Naive B cell (primary cell): ENCODE measurements at places on chromosomes 6 and 20. TPM values are rescaled to one million over a fixed set of nuclear protein-coding genes. Genes with fewer than 3 reads are reported as not detected.

GRCh38 chr20:555976-556385, 12.4 kb upstream of the CSNK2A1 start:
- no peak for DNase-seq

Gene NMBR
- not detected for polyA plus RNA-seq

DNA sequence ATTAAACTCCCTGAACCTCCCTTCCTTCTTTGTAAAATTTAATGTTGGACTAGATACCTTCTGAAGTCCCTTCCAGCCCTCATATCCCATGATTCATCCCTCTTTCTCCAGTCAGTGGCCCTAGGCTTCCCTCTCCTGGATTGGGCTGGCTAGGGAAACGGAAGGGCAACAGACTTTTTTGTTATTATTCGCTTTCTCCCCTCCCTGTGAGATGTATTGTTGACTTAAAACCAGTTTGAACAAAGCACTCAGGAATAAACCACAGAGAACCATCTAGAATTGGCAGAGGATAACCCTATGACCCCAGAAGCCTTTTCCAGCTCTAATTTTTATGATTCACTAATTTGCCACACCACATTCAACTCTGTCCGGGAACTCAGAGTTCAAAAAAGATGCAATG, 239.7 kb upstream of the SUPT3H start:
- no peak for DNase-seq

Gene THBS2
- not detected for polyA plus RNA-seq

Gene VARS1
- polyA plus RNA-seq, result 70.6 TPM

DNA sequence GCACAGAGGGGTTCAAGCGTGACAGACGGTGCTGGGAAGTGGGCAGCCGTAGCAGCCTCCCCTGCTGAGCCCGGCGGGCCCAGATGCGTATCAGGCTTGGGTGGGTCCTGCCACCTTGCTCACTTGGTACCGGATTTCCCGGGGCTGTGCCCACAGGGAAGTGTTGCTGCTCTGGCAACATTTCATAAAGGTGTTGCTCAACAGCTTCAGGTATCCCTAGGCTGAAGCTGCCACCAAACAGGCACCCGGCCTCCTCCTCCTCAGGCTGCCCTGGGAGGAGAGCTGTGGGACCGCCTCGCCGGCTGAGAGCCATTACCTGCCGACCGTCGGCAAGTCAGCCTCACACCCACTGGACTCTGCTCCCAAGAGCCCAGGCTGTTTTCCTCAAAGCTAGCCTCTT, 11.5 kb downstream of the PSMG4 start:
- DNase-seq, result no peak

DNA sequence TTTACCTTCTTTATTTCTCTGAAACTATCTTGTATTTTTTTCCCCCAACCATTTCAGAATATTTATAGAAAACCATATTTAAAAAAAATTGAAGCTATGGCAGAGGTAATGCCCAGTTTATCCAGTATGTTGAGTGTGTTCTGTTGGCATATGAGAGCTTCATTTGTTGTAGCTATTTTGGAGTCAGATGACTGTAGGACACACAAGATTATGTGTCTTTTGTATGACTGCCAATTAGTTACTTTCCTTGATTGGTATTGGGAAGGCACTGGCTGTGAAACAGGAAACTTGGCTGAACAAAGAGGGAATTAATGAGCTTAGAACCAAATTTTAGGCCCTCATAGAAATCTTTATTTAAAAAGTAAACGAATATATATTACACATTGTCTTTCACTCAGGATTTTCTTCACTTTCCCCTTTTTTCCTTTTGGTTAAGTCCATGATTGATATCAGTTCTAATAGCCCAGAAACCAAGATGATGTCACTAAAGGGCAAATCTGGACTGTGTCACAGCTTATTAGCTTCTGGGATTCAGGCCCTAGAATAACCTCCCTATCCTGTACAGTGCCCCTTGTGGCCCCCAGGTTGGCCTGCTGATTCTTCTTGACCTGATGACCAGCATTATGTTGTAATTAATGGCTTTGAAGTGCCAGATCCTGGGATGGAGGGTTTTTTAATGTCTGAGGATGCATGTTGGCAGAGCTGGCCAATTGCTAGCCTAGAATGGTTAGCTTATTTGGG, 10.1 kb downstream of the CDC5L start:
- no peak for DNase-seq

- DNase-seq, result peak; percentile 18
These were observed 898 bp downstream of the XRN2 start for GRCh38 chr20:21303872-21304586.

GRCh38 chr6:148898376-148899014, 151.7 kb downstream of the UST start:
- no peak for DNase-seq

DNA sequence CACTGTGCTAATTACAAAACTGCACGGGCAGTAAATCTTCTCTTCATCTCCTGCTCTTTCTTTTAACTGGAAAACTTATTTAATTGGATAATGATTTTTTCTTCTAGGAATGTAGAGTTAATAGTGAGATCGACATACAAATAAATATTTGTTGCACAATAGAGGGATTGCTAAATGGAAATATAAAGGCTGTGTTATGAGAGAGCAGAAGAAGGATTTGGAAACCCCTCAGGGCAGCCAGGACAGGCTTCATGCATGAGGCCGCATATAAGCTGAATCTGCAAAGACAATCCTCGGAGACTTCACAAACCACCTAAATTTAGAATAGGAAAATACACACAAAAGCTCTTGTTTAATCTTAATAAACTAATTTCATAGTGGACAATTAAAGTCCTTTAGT, 2.9 kb upstream of the TAAR1 start:
- DNase-seq, result no peak

GRCh38 chr6:150683320-150683719, 83.6 kb downstream of the PLEKHG1 start:
- DNase-seq, result peak; percentile 61

GRCh38 chr6:1606780-1607515, 2.8 kb upstream of the FOXC1 start:
- no peak for DNase-seq

GRCh38 chr6:20866935-20867703, 332.9 kb downstream of the CDKAL1 start:
- no peak for DNase-seq

Gene B4GALT5
- 0.74 TPM for polyA plus RNA-seq

Gene AGER
- 0.74 TPM for polyA plus RNA-seq

GRCh38 chr6:57172136-57173055, at the start of gene BAG2:
Gene BAG2, plus strand, starts transcription at chr6:57172326. Its CDS starts 372 bp downstream, at chr6:57172698.
- peak; percentile 90 for DNase-seq

Gene PLN
- 0.23 TPM for polyA plus RNA-seq

Gene TRIM15
- polyA plus RNA-seq, result not detected

DNA sequence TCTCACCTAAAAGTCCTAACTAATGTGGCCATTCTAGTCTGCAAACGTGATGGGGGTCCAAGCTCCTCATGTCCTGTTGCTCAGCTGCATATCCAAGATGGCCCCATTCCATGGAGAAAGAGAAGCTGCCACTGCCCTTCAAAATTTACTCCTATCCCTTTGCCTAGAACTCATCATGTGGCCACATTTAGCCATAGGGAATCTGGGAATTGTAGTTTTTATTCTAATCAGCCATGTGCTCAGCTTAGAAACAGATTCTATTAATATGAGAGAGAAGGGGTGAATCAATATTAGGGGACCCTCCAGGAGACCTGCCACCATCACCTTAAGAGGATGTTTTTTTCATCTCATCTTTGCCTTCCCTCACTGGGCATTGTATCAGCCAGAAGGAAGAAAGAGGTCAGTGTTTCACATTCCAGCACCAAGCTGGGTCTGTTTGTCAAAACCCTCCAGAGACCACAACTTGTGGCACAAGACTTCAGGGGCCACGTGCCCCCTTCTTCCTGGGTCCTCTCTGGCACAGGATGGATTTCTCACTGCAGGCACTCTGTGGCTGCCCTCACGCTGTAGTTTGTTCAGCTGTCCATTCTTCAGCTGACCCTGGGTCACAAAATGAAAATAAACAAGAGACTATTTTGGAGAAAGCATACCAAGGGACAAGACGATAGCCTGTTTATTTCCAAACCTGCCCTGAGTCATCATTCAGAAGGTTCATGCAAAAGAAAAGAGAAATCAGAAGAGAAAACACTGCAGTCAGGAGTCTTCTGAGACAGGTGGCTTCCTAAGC, 172.0 kb downstream of the EYA2 start:
- DNase-seq, result no peak

Gene ZNF334
- 0.11 TPM for polyA plus RNA-seq

GRCh38 chr6:1615151-1615852, 5.6 kb downstream of the FOXC1 start:
- DNase-seq, result no peak

GRCh38 chr6:9131201-9131600, 695.9 kb upstream of the SLC35B3 start:
- DNase-seq, result no peak

Gene BANF2
- polyA plus RNA-seq, result not detected

Gene SEL1L2
- polyA plus RNA-seq, result not detected

Gene SLC4A11
- polyA plus RNA-seq, result not detected

DNA sequence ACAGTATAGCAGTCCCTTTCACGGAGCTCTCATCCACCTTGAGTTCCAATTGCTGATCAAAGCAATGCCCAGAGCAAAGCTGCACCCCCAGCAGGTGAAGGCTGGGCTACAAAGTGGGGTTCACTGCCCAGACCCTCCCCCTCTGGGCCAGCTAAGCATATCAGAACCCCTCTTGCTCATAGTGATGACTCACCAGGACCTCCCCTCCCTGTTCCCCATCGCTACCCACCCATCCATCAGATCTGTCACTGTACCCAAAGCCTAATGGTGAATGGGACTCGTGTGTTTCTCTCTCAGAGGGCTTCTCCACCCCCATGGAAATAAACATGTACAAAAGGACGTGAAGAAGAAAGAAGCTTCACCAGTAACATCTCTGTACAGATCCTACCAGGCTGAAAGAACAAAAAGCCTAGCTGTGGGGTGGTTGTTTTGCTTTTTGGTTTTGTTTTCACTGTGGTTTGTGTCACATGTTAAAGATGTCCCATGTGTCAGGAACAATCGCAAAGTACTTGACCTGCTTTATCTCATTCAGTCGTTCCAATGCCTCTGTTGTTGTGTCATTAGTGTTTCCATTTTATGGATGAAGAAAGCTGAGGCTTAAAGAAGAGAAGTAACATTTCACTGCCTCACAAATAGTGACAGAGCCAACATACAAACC, 518.5 kb downstream of the CD83 start:
- DNase-seq, result peak; percentile 54

Gene BTN2A1
- 8.4 TPM for polyA plus RNA-seq

DNA sequence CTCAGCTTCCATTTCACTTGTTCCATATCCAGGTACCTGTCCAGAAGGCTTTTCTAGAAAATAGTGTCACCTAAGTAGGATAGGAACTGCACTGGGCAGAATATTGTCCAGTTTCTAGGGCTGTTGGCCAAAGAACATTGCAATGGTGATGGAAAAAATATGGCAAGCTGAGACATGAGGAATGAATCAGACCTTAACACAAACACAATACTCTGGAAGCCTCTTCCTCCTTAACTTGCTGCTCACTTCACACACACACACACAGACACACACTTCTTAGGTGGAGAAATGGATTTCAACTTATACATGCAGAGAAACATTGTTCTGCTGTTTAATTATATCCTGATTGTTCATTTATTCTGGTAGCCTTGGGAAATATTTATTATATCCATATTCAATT, 203.0 kb upstream of the RGS17 start:
- DNase-seq, result no peak

GRCh38 chr6:85348643-85349042, 101.2 kb upstream of the NT5E start:
- DNase-seq, result no peak

Gene VEGFA
- polyA plus RNA-seq, result not detected

- no peak for DNase-seq
These were observed 345.2 kb downstream of the ZFAND3 start for GRCh38 chr6:38164671-38165108.

Gene IPCEF1
- polyA plus RNA-seq, result not detected

DNA sequence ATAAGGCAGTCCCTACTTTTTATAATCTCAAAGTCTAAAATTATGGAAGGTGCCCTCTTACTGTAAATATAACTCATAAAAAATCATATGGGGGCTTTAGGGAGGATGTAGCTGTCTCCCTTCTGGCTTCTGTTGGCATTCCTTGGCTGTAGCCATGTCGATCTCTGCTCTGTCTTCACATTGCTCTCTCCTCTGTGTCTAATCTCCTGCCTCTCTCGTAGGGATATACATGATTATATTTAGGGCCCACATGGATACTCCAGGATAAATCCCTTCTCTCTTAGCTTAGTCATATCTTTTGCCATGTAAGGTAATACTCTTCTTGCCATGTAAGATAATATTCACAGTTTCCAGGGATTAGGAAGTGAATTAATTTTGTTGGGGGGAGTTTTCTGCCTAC, 28.6 kb downstream of the CDS2 start:
- DNase-seq, result no peak

Gene NOX3
- not detected for polyA plus RNA-seq

DNA sequence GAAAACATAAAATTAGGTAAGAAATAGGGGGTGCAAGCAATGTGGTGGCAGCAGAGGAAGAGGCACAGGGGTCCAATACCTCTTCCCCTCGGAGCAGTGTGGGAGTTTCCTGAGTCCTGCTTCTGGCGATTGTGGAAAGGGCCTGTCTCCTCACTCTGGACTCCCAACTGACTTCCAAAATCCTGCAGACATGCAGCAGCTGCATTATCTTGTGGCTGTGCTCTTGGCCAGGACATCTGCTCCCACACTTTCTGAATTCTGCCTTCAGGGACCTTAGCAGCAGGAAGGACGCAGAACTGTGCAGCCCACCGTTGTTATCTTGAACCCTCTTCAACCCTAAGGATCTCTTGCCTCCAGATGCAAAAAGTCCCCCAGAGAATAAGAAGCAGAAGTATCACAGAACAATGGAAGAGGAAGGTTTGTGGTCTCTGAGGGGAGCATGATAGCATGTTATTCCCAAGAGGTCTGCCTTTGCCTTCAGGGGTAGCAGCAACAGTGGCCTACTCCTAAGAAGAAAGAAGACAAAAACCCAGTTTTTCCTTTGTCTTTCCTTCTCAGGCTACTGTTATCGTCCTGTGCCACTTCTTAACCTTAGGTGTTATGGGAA, 102.5 kb upstream of the EMILIN3 start:
- no peak for DNase-seq

Gene ABHD12
- 15.8 TPM for polyA plus RNA-seq

Gene SUN5
- not detected for polyA plus RNA-seq

Gene BMP5
- polyA plus RNA-seq, result not detected

GRCh38 chr6:155212106-155212505, 51.7 kb upstream of the CLDN20 start:
- DNase-seq, result no peak

Gene MMP24
- polyA plus RNA-seq, result 0.05 TPM

Gene DTNBP1
- 76.1 TPM for polyA plus RNA-seq

Gene CRISP3
- not detected for polyA plus RNA-seq

GRCh38 chr6:154502553-154502952, 7.9 kb downstream of the CNKSR3 start:
- no peak for DNase-seq

Gene RAB44
- polyA plus RNA-seq, result not detected

GRCh38 chr6:10310330-10310653, 104.6 kb downstream of the TFAP2A start:
- no peak for DNase-seq

Gene EYA4
- not detected for polyA plus RNA-seq

Gene MYBL2
- 2.3 TPM for polyA plus RNA-seq

- DNase-seq, result no peak
These were observed 48.6 kb upstream of the NAA20 start for GRCh38 chr20:19968466-19969073.

- no peak for DNase-seq
These were observed 34.1 kb downstream of the PRPH2 start for GRCh38 chr6:42688281-42688680.

Gene SUMO4
- 1.1 TPM for polyA plus RNA-seq
